ENCODE measurements at places on chromosomes 16 and 17.

DNA sequence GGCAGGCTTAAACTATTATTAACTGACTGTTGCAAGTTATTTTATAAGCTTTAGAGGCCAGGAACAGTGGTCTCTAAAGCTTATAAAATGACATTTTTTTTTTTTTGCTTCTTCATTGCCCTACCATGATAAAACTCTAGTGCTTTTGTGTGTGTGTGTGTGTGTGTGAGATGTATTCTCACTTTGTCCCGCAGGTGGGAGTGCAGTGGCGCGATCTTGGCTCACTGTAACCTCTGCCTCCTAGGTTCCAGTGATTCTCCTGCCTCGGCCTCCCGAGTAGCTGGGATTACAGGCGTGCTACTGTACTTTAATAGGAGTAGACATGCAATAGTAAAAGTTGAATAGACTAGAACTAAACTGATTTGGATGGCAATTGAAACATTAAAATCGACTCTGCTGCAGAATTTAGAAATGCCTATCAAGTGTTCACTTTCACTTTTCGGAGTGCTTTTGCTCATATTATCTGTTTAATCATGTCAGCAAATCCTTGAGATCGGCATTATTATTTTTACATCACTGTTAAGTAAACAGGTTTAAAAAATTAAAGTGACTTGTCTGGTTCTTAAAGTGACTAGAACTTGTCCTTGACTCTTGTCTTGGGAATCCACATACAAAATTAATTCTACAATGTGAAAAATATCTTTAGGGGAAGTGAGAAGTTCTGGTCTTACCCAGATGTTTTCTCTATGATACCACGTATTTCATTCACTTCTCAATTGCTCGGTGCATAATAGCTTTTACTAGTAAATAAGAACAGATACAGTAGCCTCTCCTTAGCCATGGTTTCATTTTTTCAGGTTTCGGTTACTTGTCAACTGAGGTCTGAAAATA is 8.4 kb upstream of the PCTP start:
- DNase-seq: no peak

- no peak for DNase-seq
Measured at GRCh38 chr16:31428638-31429247, 583 bp upstream of the COX6A2 start.

- DNase-seq: no peak
Measured at GRCh38 chr17:7313890-7314718, 1.1 kb downstream of the GPS2 start.

DNA sequence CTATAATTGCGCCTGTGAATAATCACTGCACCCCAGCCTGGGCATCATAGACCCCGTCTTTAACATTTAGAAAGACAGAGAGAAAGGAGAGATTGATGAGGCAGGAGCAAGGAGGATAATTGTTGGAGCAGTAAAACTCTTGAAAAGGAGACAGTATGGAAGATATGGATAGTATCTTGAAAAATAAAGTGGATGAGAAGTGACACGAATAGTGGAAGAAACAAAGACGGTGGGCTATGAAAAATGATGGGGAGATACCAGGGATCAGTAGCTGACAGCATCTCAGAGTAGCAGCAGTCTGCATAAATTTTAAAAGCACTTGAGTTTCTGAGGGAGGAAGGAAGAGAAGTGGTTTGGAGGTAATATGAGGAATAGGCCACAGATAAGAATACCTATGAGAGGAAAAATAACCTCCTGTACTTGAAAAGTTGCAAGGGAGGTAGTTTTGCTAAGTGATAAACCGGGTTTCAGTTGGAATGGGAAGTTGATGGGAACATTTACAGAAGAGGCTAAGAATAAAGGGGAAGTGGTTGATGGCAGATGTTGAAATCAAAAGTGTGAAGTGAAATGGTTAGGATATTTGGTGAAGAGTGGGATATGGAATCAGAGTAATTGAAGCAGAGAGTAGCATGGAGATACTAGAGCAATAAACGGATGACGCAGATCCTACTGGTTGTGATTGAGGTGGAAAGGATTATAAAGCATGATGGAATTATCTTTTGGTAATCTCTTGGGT is 1.8 kb upstream of the PPM1D start:
- DNase-seq: no peak

DNA sequence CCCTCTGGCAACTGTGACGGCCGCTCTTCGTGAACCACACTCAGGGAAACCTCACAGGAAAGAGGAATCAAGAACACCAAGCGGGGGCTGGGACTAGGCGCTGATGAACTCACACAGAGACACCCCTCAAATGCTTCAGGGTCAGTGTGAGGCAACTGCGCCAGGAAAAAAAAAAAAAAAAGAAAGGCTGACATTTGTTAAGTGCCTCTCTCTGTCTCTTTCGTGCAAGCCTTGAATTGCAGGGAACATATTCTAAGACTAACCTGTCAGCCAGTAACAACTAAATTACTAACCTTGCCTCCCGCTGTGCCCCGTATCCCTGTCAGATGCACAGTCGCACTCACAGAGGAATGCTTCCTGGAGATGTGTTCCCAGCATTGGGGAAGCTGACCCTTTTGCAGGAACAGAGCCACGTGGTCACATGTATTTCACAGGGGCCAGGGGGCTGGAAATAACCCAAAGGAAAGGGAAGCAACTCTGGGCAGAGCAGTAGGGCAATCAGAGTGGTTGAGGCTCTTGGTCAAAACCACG is 247.8 kb downstream of the XYLT1 start:
- DNase-seq: no peak

DNA sequence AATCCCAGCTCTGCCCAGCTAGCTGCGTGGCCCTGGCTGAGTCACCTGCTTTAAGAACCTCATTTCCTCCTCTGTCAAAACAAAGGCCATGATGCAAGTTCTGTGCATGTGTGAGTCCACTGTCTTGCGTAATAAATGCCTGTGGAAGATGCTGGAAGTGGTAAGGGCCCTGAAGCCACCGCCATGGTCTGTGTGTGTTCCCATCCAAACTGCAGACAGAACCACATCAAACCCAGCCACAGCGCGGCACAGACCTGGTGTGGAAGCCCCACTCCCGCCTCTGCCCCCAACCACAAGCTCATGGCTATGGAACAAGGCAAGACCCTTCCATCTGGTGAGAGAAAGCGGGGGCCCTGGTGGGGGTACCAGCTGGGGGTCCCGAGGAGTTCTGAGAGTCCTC is 26.0 kb downstream of the NECAB2 start:
- DNase-seq: no peak

- DNase-seq: no peak
Measured at GRCh38 chr17:9219631-9220397, 198.5 kb downstream of the NTN1 start.

DNA sequence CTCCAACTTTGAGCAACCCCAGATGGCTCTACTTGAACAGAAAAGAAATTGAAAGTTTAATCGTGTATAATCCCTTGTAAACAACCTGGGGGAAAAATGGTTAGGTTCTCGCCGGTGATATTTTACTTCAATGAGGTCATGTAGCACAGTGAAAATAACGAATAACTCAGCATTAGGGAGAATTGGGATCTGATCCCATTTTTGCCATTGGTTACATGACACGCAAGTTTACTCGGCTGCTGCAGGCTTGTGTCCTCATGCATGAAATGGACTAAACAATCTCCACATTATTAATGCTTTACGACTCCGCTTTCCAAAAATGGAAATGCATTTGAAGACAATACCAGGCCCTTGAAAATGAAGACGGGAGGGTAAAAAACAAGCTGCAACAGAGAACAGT is 45.5 kb upstream of the LRRC37A3 start:
- DNase-seq: no peak

DNA sequence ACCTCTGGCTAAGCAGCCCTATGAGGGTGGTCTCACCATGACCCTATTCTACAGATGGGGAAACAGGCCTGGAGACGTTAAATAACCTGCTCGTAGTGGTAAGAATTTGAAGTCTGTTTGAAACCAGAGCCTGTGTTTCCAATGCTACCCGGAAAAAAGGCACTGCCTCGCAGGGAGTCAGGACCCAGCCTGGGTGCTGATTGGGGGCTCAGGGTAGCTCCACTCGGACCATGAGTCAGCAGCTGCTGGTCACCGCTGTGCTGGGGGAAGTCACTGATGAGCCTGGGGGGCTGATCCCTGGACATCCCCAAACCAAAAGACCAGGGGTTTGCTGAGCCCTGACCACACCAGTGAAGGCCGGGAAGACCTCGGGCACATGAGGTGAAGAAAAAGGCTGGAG is 9.4 kb upstream of the PLD6 start:
- no peak for DNase-seq

DNA sequence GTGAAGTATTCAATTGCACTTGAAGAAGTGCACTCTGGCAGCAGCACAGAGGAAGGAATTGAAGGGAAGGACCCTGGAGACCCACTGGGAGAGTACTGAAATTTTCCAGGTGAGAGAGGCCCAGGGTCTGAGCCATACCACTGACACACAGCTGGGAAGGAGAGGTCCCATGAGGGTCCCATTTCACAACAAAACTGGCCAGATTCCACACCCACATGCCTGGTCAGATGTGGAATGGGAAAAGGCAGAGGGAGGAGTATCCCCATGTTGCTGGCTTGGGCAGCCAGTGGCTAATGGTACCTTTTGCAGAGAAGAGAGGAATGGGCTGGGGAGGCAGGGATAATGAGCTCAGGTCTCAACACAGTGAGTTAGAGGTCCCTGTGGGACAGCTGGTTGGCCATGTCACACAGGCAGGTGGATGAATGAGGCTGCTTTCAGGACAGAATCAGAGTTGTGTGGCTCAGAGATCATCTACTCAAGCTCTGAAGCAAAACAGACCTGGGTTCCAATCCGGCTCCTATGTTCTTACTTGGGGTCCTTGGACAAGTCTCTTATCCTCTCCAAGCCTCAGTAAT is 26.2 kb upstream of the NGFR start:
- DNase-seq: no peak

DNA sequence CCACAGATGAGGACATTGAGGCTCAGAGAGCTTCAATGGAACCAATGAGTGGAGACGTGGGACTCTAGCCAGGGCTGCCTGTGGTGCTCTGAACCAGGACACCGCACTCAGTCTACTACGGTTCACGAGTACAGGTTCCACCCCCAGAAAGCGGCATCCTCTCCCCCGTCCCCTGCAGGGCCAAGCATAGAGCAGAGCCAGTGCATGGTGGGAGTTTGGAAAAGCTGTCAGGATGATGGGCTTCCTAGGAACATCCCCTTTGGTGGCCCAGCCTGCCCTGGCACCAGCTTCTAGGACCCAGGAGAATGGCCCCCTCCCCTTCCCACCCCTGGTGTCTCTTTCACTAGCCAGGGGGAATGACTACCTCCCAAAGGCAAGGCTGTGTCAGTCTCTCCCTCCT is 8.4 kb downstream of the ZNF319 start:
- no peak for DNase-seq

GRCh38 chr17:80169784-80170500 is at the start of gene CARD14:
Gene CARD14, plus strand, starts transcription at chr17:80170030. Its CDS starts 11,409 bp downstream, at chr17:80181439.
- no peak for DNase-seq

DNA sequence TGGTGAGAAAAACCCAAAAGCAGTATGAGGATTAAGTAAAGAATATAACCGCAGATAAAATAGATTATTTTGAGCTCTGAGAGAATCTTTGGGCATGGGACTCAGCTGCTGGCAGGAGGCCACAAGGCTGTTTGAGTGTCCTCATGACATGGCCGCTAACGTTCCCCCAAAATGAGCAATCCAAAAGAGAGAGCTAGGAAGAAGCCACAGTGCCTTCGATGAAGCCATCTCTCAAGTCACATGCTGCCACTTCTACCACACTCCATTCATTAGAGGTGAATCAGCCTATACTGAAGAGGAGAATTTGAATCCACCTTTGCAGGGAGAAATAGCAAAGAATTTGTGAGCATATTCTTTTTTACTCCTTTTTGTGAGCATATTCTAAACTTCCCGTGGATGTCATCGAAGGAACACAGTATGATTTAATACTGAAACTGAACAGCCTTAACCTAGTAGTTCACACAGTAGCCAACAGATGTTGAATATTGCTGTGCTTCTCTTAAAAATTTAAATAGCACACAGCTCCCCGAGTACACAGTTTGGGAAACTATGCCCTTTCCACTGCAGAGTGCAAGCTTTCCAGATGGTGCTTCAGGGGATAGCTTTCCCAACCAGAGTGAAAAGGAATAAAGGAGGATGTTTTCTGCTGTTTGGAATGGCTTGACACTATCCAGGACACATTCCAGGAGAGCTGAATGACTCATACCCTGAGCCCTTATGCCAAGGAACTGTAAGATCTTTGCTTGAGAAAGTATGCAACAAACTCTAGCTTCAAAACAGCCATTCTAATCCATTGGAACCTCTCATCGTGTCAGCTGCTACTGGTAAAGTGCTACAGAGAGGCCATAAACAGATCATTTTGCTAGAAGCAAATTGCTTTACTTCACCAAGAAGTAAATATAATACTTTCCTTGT is 33.9 kb downstream of the ANKFY1 start:
- no peak for DNase-seq

DNA sequence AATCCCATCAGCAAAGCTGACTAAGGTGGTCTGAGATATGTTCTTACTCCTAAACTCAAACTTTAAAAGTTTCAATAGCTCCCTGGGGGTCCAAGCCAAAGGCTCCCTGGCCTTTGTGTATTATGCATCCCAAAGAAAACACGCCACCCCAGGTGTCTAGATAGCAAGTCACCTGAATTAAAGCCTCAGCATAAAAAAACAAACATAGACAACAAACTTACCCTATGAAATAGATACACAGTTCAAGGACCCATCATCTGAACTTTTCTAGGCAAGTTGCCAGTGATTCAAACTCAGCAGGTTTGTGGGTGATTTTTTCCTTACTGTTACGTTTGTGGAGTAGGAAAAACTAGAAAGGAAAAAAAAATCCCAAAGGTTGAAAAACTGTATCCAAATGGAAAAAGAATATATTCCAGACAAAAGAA is 12.5 kb downstream of the CMTM3 start:
- DNase-seq: no peak

GRCh38 chr17:77131904-77132303 is 8.9 kb upstream of the SEC14L1 start:
- no peak for DNase-seq

- no peak for DNase-seq
Measured at GRCh38 chr17:35546487-35546886, 9.0 kb upstream of the SLFN12L start.

- no peak for DNase-seq
Measured at GRCh38 chr17:62637809-62638208, 10.3 kb downstream of the MRC2 start.

DNA sequence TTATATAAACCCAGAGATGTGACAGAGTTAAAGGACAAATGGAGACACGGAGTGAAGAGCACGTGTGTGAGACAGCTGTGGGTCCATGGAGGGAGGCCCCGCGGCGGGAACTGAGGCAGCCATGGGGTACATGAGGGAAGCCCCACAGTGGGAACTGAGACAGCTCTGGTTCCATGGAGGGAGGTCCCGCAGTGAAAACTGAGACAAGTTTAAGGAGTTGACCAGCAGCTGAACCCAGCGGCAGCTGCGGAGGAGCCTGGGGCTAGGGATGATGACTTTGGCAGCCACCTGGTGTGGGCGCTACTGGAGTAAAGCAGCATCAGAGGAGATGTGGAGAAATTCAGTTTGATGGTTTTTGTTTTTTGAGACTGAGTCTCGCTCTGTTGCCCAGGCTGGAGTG is 185.1 kb downstream of the RPTOR start:
- no peak for DNase-seq

- DNase-seq: no peak
Measured at GRCh38 chr16:8996891-8997290, 33.2 kb upstream of the USP7 start.

GRCh38 chr17:37493249-37494027 is 3.7 kb downstream of the DUSP14 start:
- DNase-seq: no peak

- DNase-seq: no peak
Measured at GRCh38 chr16:80599466-80599865, 58.7 kb downstream of the DYNLRB2 start.
